Karpas-422 (cell line): ENCODE measurements at places on chromosomes 16 and 17. TPM values are rescaled to one million over a fixed set of nuclear protein-coding genes. Genes with fewer than 3 reads are reported as not detected.

OTOP3 gene
- not detected in 2 replicates for total RNA-seq

TMIGD1 gene
- not detected in 2 replicates for total RNA-seq

DNA sequence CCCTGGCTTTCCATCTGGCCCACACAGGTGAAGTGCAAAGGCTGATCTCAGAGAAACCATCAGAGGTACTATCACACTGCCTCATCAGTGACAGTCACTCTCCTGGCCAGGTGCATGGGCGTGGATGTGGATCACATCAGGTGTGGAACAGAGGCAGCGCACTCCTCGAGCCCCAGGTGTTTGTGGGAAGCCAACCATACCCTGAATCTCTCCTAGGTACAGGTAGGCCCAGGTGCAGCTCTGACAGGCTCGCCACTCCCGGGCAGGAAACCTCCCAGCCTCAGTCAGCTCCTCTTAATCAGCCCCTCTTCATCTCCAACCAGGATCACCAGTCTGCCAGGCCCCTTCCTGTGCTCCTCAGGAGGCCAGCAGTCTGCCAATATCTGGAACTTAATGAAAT lies 31.7 kb downstream of the TLE7 start:
- H3K36me3 ChIP-seq: no peaks in the 10 kb centered on the region
- no peak for DNase-seq
- no peak overlapping the region for H3K27ac ChIP-seq
- no peak overlapping the region for H3K4me3 ChIP-seq
- no peaks in the 10 kb centered on the region for H3K27me3 ChIP-seq

- DNase-seq: peak; percentile 92
- peak overlapping the region; percentile 30; the same call in 1 of the 2 replicates for H3K4me3 ChIP-seq
- H3K27me3 ChIP-seq: no peaks in the 10 kb centered on the region
- H3K36me3 ChIP-seq: no peaks in the 10 kb centered on the region
- peaks cover 20% of the 10 kb centered on the region for H3K4me1 ChIP-seq
These were observed 32.9 kb downstream of the TK2 start for GRCh38 chr16:66516808-66517585.

AIPL1 gene
- total RNA-seq: not detected in 2 replicates

GRCh38 chr16:10738231-10739077 lies 5.2 kb upstream of the NUBP1 start:
- H3K36me3 ChIP-seq: no peaks in the 10 kb centered on the region
- DNase-seq: peak; percentile 59
- no peaks in the 10 kb centered on the region for H3K27me3 ChIP-seq
- peak overlapping the region; percentile 82 for H3K27ac ChIP-seq
- peaks cover 46% of the 10 kb centered on the region for H3K4me1 ChIP-seq

MT1M gene
- total RNA-seq: not detected in 2 replicates

EPX gene
- not detected in 2 replicates for total RNA-seq

GRCh38 chr17:83155128-83156121 lies 76.0 kb downstream of the METRNL start:
- H3K4me3 ChIP-seq: no peak overlapping the region
- no peak for DNase-seq
- no peaks in the 10 kb centered on the region for H3K27me3 ChIP-seq

PYY gene
- total RNA-seq: 0.51 TPM in 1 of 2 replicates, not detected in the other

ARHGDIG gene
- total RNA-seq: 2.7 and 3.1 TPM in 2 replicates

RNU2-1 gene
- not detected in 2 replicates for total RNA-seq

GRCh38 chr17:77875881-77876509 lies 82.5 kb upstream of the TNRC6C start:
- no peak overlapping the region for H3K27ac ChIP-seq
- H3K36me3 ChIP-seq: no peaks in the 10 kb centered on the region; the same call in 1 of the 2 replicates
- H3K27me3 ChIP-seq: peaks cover 3% of the 10 kb centered on the region; the same call in 1 of the 2 replicates
- H3K4me3 ChIP-seq: no peak overlapping the region

- DNase-seq: no peak
- no peaks in the 10 kb centered on the region for H3K27me3 ChIP-seq
- H3K4me3 ChIP-seq: no peak overlapping the region
- H3K36me3 ChIP-seq: no peaks in the 10 kb centered on the region
- H3K4me1 ChIP-seq: peaks cover 14% of the 10 kb centered on the region
These were observed 22.2 kb upstream of the WSCD1 start for GRCh38 chr17:6047966-6048365.

- DNase-seq: no peak
- no peaks in the 10 kb centered on the region for H3K36me3 ChIP-seq
- no peak overlapping the region for H3K27ac ChIP-seq
- no peak overlapping the region for H3K4me3 ChIP-seq
These were observed 128.2 kb downstream of the ZNF778 start for GRCh38 chr16:89345642-89346150.

GRCh38 chr17:76089680-76090516 lies 10.9 kb downstream of the ZACN start:
- no peak overlapping the region for H3K27ac ChIP-seq
- no peaks in the 10 kb centered on the region for H3K27me3 ChIP-seq
- H3K4me3 ChIP-seq: no peak overlapping the region
- H3K36me3 ChIP-seq: no peaks in the 10 kb centered on the region
- no peak for DNase-seq

- H3K36me3 ChIP-seq: no peaks in the 10 kb centered on the region
- DNase-seq: peak; percentile 74
- no peaks in the 10 kb centered on the region for H3K27me3 ChIP-seq
- H3K27ac ChIP-seq: peak overlapping the region; percentile 46; the same call in 1 of the 2 replicates
These were observed 117.0 kb downstream of the RAB11FIP4 start for GRCh38 chr17:31508288-31509094.

DNA sequence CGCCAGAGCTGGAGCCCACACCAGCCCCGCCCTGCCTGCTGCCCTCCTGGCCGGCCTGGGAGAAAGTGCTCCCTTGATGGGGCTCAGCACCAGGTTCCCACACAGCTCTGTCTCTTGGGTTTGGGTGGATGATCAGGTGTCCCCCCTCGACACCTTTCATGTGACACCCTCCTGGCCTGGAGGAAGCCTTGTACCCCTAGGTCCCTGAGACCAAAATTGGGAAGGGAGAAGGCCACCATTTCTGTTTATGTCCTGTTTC lies 19.4 kb upstream of the PLLP start:
- H3K36me3 ChIP-seq: no peaks in the 10 kb centered on the region
- H3K27ac ChIP-seq: no peak overlapping the region
- no peak for DNase-seq
- H3K27me3 ChIP-seq: no peaks in the 10 kb centered on the region

MYH10 gene
- not detected in 2 replicates for total RNA-seq

- no peak overlapping the region for H3K27ac ChIP-seq
- no peak for DNase-seq
- H3K4me1 ChIP-seq: no peaks in the 10 kb centered on the region
- H3K4me3 ChIP-seq: no peak overlapping the region
These were observed 306.8 kb upstream of the CCL2 start for GRCh38 chr17:33948309-33948708.

- no peaks in the 10 kb centered on the region for H3K4me1 ChIP-seq
- DNase-seq: no peak
- H3K27me3 ChIP-seq: no peaks in the 10 kb centered on the region
- H3K4me3 ChIP-seq: no peak overlapping the region
- H3K36me3 ChIP-seq: no peaks in the 10 kb centered on the region
These were observed 14.1 kb upstream of the NLRP1 start for GRCh38 chr17:5598457-5598856.

TMC8 gene
- 57.9 and 113 TPM in 2 replicates for total RNA-seq

RNF43 gene
- total RNA-seq: not detected in 2 replicates

KRTAP3-2 gene
- not detected in 2 replicates for total RNA-seq

GRCh38 chr16:67760206-67760955 lies 41.3 kb upstream of the GFOD2 start:
- no peak for DNase-seq
- no peak overlapping the region for H3K4me3 ChIP-seq
- no peaks in the 10 kb centered on the region for H3K36me3 ChIP-seq
- peaks cover 13% of the 10 kb centered on the region for H3K4me1 ChIP-seq
- no peaks in the 10 kb centered on the region for H3K27me3 ChIP-seq

- DNase-seq: no peak
- H3K4me1 ChIP-seq: peaks cover 5% of the 10 kb centered on the region
- no peak overlapping the region for H3K27ac ChIP-seq
- no peaks in the 10 kb centered on the region for H3K27me3 ChIP-seq
These were observed 6.7 kb upstream of the SBK1 start for GRCh38 chr16:28285649-28286048.

DNA sequence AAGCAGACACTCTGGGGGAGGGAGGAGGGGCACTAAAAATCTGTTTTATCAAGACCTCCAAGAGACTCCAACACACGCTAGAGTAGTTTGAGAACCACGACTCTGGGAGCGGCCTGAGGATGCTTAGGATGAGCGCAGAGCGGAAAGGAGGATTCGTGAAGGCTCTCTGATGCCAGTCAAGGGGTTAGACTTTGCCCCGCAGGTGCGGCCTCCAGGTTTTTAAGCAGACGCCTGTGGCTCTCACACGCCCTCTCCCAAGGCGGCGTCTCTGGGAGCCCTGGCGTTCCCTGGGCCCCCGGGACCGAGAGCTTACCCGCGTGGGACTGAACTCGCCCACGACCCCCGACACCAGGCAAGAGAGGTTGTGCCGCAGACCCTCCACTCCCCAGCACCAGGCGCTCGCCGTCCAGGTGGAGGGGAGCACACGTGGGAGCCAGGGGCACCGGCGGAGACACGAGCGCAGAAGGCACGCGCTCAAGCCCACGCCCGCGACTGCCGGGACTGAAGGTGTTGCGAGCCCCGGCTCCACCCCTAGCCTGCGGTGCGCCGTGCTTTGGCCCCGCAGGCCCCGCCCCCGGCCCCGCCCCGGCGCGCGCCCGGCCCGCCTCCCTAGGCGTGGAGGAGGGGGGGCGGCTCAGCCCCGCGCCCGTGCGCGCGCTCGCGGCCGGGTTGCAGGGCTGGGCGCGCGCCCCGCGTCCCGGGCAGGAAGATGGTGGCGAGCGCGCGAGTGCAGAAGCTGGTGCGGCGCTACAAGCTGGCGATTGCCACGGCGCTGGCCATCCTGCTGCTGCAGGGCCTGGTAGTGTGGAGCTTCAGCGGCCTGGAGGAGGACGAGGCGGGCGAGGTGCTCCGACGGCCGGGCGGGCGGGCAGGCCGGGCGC lies at the start of gene XYLT2:
Gene XYLT2, plus strand, starts transcription at position 695 of the 881 bp plus-strand sequence. Its CDS starts 15 bp downstream, at position 710.
- DNase-seq: peak; percentile 97
- peak within 1 kb of the TSS; percentile 99 for H3K4me3 ChIP-seq
- H3K36me3 ChIP-seq: no peaks in the 10 kb centered on the region
- H3K27ac ChIP-seq: peak within 1 kb of the TSS; percentile 37; the same call in 1 of the 2 replicates

DNA sequence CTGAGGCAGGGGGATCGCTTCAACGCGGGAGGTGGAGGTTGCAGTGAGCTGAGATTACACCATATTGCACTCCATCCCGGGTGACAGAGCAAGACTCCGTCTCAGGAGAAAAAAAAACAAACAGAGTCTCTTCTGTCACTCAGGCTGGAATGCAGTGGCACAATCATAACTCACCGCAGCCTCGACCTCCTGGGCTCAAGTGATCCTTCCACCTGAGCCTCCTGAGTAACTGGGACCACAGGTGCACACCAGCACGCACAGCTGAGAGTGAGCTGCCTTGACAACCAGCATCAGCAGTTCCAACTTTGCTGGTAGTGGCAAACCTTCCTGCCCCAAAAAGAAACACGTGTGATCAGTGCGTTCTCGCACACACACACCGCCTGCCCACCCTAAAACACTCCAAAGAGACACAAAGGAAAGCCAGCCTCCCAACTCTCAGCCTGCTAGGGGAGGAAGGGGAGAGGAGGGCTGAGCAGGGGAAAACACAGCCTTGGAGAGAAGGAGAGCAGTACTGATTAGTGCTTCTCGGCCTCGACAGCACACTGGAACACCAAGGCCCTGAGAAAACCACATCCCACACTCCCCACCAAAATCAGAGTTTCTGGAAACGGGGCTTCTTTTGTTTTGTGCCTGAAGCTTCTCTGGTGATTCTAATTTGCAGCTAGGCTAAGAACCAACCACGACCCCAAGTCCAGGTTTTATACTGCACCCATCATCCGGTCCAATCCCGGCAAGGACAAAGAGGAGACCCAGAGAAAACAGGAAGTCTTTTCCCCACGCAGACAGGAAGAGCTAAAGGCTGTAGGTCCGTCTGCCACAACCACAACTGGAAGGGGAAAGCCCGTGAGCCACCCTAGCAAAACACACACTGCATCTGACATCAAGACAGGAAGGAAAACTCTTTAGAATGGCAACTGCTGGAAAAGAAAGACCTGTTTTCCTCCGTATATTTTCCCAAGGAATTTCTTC lies 28.8 kb downstream of the ZCCHC14 start:
- H3K4me3 ChIP-seq: no peak overlapping the region
- no peak overlapping the region for H3K27ac ChIP-seq
- peaks cover 5% of the 10 kb centered on the region for H3K4me1 ChIP-seq
- DNase-seq: no peak
- no peaks in the 10 kb centered on the region for H3K27me3 ChIP-seq

GRCh38 chr16:15507959-15508627 lies 73.7 kb downstream of the BMERB1 start:
- DNase-seq: no peak
- H3K27ac ChIP-seq: no peak overlapping the region
- peaks cover 11% of the 10 kb centered on the region for H3K4me1 ChIP-seq
- H3K4me3 ChIP-seq: no peak overlapping the region
- no peaks in the 10 kb centered on the region for H3K36me3 ChIP-seq

DNA sequence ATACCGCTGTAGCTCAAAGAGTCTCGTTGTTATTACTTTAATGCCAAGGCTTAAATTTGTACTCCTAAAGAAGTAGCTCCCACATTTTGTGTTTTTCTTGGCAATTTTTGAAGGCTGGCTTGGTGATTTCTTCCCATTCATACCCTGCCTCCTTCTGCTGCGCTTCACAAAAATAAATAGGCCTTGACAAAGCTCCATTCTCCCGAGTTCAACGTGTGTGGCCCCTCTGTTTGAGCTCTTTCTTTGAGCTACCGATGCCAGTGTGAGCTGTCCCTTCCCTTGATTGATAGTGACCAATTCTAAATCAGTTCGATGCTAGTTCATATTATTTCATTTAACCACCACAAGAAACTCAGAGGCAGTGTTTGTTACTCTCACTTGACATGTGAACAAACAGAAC lies 96.8 kb downstream of the MAP2K6 start:
- H3K27ac ChIP-seq: no peak overlapping the region
- peaks cover 41% of the 10 kb centered on the region for H3K36me3 ChIP-seq
- H3K4me3 ChIP-seq: no peak overlapping the region
- peaks cover 48% of the 10 kb centered on the region for H3K4me1 ChIP-seq
- H3K27me3 ChIP-seq: no peaks in the 10 kb centered on the region
- no peak for DNase-seq

DNA sequence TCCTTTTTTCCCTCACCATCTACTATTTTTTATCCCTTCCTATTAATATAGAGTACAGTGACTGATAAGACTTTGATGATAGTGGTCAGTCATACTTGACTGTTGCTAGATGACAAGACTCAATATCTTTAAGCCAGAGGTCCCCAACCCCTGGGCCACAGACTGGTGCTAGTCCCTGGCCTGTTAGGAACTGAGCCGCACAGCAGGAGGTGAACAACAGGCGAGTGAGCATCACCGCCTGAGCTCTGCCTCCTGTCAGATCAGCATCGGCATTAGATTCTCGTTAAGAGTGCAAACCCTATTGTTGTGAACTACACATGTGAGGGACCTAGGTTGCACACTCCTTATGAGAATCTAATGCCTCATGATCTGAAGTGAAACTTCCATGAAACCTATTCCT lies 341.3 kb downstream of the BCAS3 start:
- no peak overlapping the region for H3K4me3 ChIP-seq
- no peaks in the 10 kb centered on the region for H3K27me3 ChIP-seq
- H3K27ac ChIP-seq: no peak overlapping the region
- no peaks in the 10 kb centered on the region for H3K36me3 ChIP-seq
- H3K4me1 ChIP-seq: no peaks in the 10 kb centered on the region

- H3K4me1 ChIP-seq: no peaks in the 10 kb centered on the region
- DNase-seq: no peak
- no peaks in the 10 kb centered on the region for H3K36me3 ChIP-seq
- H3K4me3 ChIP-seq: no peak overlapping the region
These were observed 216.9 kb downstream of the HAPSTR1 start for GRCh38 chr16:9308356-9308801.

KCNJ12 gene
- 0.22 and 1.1 TPM in 2 replicates for total RNA-seq
